ENCODE measurements at places on chromosomes 7 and 10.

GRCh38 chr10:60575105-60575504 is 185.4 kb upstream of the ANK3 start:
- no peak for DNase-seq

DNA sequence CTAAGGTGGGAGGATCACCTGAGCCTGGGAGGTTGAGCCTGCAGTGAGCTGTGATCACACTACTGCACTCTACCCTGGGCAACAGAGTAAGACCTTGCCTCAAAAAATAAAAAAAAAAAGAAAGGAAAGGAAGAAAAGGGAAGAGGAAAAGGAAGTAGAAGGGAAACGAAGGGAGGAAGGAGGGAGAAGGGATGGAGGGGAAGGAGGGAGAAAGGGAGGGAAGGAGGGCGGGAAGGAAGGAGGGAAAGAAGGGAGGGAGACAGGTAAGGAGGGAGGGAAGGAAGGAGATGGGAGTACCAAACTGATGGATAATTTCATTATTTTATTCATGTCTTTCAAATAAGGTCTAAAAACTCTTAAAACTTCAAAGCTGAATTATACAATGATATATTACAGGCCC is 106.3 kb downstream of the KMT2C start:
- no peak for DNase-seq

- DNase-seq, result no peak
Measured at GRCh38 chr10:61792097-61792716, 109.3 kb upstream of the ARID5B start.

- no peak for DNase-seq
Measured at GRCh38 chr7:27478084-27478483, 184.6 kb downstream of the HIBADH start.

- DNase-seq, result no peak
Measured at GRCh38 chr7:106420736-106421135, 136.0 kb upstream of the NAMPT start.

- no peak for DNase-seq
Measured at GRCh38 chr7:132590162-132590561, 13.9 kb upstream of the PLXNA4 start.

DNA sequence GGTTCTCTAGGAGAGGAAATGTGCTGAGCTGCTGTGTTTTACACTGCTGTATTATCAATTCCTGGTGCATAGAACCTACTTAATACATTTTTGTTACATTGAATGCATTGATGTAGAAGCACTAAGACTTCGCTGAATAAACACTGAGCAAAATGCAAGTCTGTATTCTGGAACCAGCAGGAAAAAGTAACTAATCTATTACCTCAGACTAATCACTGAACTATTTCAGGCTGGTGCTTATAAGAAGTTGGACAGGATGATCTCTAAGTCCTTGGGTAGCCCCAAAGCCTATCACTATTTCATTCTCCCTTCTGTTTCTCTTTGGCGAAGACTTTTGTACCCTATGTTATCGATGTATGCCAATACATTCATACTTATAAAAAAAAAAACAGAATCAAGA is 87.2 kb upstream of the LRRTM3 start:
- no peak for DNase-seq

GRCh38 chr10:103688491-103688890 is 166.9 kb downstream of the SH3PXD2A start:
- DNase-seq, result no peak

GRCh38 chr10:110396284-110396651 is 91.5 kb upstream of the SMNDC1 start:
- DNase-seq, result no peak

- no peak for DNase-seq
Measured at GRCh38 chr10:99682752-99683151, 23.4 kb downstream of the ENTPD7 start.

DNA sequence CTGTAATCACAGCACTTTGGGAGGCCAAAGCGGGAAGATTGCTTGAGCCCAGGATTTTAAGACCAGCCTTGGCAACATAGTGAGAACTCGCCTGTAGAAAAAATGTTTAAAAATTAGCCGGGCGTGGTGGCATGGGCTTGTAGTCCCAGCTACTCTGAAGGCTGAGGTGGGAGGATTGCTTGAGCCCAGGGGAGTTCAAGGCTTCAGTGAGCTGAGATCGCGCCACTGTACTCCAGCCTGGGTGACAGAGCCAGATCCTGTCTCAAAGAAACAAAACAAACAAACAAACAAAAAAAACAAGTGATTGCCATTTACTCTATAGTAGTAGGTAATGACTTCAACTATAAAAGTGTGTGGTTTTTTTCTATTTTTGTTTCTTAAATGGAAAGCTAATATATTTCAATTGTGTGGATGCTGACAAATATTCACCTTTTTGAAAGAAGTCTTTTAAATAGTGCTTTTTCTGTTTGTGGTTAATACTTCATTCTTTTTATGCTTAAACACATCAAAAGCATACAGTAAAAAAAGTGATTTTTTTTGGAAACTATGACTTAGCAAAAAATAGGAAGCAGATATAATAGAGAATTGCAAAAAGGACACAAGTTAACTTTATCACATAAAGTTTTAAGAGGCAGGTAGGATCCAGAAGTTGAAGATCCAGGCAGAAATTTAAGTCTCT is 48.4 kb downstream of the ZNF277 start:
- DNase-seq, result no peak

DNA sequence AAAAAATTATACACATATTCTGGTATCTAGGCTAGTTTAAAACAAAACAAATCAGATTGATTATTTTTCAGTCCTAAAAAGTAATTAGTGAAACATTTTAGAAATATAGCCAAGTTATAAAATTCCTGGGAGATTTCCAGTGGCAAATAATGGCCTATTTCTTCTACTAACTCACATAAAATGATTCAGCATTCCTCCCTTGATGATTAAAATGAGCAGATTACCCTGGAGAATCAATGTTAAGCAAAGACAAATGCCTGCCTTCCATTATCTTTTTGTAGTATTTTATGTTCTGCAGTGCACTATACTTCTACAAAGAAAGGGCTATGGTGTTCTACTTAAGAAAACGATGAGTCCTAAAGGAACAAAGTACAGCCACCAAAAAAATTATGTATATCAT is 53.6 kb downstream of the PARD3 start:
- DNase-seq, result no peak

DNA sequence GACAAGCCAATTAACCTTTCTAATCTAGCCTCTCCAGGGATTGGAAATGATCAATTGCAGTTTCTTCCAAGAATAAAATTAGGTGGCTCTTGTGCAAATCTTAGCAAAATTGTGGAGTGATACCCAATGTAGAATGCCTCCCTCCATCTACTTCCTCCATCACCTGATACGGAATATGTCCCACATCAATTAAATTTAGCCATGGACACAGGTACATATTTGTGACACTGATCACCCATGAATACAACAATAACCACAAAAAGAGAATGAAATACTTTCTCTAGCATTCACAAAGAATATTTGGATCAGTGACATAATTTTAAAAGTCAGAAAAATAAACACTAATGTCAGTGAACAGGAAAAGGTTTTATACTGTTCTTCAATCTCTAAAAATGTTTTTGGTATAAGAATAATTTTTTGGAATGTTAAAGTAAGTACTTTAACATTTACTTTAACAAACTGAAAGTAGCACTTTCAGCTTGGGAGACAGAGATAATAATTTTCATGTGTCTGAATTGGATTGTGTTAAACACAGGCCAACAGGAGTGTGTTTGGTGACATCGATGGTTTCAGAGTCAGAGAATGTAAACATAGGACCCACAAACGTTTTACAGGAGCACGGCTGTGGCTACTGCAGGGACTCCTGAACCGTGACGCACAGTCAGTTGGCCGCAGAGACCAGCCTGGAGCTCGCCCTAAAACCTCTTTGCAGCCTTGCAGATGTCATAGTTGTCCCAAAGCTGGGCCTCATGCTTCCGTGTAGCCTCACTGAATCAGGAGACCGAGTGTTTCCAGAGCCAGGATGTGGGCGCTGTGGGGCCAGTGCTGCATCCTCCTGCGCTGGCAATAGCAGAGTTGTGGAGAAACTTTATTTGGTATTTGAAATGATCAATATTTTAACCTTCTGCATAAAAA is 7.2 kb downstream of the RBM20 start:
- peak; percentile 12 for DNase-seq

DNA sequence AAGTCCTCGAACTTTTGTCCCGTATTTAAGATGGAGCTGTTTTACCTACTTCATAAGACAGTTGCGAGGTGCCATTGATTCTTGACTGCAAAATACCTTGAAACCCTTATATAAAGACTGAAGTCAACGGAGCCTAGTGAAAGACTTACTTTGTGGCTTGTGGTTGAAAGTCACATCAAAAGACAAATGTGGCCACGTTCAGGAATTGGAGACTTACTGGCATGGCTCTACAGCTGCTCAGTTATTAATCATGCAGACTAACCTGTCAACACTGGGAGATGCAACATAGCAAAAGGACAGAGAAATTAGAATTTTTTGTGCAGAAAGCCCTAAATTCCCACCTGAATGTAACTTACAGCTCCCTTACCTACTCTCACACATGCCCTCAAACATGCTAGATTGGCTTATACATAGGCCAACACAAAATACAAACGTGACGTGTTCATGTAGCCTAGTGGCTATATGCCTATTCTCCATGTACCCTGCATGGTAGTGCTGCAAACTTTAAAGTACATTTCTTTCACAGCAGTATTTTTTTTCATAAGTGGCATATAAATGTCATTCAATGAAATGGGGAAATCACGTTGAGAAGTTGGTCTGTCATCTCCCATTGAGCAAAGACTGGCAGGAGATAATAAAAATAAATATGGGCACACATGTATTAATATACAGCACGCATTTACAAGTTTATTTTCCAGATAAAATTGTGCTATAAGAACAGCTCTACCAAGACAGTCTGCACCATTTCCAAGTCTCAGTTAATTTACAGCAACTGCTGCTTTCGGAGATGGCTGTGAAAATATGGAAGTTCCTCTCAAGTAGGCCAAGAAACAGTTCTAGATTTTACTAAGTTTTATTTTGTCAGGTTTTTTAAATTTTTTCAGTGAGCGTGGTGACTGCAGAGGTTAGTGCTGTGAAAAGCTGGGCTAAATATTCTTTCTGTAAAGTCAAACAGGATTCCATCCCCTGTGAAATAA is 170.4 kb upstream of the C7orf33 start:
- no peak for DNase-seq

- no peak for DNase-seq
Measured at GRCh38 chr7:80498481-80499349, 13.1 kb downstream of the GNAT3 start.

DNA sequence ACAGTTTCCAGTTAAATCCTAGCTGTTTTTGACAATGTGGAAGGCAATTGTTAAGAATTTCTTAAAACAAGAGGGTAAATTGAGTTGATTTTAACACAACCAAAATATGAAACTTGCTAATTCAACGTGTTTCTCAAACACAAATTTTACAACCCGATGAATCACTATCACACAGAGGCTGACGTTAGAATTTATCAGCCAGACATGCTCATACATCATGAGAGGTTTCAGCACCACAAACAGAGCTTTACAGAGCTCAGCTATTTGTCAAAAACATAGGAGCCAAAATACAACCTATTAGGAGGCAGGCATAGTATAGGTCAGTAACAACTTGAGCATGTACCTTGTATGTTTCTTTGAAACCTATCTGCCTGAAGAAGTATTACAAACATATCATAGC is 36.1 kb downstream of the LRRN3 start:
- DNase-seq, result no peak

DNA sequence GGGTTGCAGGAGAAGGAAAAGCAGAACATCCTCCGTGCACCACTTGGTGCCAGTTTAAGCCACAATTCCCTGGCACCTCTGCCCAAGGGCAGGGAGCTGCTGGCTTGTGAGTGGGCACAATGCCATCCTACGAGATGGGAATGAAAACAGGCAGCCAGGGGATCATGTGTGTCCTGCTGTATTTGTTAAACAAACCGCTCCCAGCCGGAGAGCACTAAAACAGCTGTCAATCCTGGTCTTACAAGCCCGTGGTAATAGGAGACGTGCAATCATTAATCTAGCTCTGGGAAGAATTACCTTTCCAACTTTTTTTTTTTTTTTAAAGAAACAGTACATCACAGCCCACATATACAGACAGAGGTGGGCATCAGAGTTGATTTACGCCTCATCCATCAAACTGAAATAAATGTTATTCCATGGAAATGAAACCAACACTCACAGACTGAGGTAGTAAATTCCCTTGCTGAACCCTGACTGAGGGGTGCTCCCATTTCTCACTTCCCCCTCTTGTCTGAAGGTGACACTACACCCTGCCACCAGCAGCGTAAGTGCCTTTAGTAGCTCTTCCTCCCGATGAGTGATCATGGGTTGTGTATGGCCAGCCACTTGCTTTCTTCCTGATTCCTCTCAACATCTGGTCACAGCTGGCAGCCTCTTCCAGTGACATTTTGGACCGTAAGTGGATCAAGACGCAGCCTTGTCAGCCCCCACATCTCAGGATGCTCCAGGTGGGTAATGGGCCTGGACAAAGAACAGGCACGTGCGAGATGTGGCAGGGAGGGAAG is 143.8 kb downstream of the TEX36 start:
- no peak for DNase-seq

- no peak for DNase-seq
Measured at GRCh38 chr7:99272476-99273045, at the start of gene MYH16. MYH16 (plus strand) TSS chr7:99272839.

DNA sequence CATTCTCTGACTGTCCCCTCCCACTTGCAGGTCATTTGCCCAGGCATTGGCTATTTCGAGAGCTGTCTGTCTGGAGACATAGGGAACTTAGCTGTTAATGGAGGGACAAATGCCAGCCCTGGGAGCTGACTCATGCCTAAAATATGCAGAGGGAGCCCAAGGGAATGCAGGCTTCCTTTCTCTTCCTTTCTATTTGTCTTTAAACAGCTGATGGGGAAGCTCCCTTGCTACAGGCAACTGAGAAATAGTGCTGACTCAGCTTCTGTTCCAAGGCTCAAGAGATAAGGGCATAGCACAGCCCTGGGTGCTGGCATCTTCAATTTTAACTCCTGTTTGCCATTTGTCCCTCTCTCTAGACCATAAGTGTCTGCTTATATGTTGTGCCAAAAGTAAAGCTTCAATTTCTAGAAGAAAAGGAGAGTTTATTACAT is 82.7 kb upstream of the C1GALT1 start:
- no peak for DNase-seq

Data from immature natural killer cell (primary cell).